ENCODE measurements at places on chromosomes 2 and 18. TPM values are rescaled to one million over a fixed set of nuclear protein-coding genes. Genes with fewer than 3 reads are reported as not detected.

- peaks cover 14% of the 10 kb centered on the region for H3K4me1 ChIP-seq
- H3K4me3 ChIP-seq, result no peak overlapping the region
- peak overlapping the region; percentile 45 for H3K27ac ChIP-seq
- H3K36me3 ChIP-seq, result peaks cover 3% of the 10 kb centered on the region
- no peaks in the 10 kb centered on the region for H3K27me3 ChIP-seq
These were observed 118.1 kb upstream of the EPAS1 start for GRCh38 chr2:46179037-46179621.

GRCh38 chr18:28112056-28112470 lies 64.9 kb downstream of the CDH2 start:
- H3K27ac ChIP-seq, result no peak overlapping the region
- no peak overlapping the region for H3K4me3 ChIP-seq
- H3K4me1 ChIP-seq, result no peaks in the 10 kb centered on the region
- H3K27me3 ChIP-seq, result no peaks in the 10 kb centered on the region

GRCh38 chr2:133956434-133956935 lies 297.4 kb upstream of the MGAT5 start:
- H3K36me3 ChIP-seq, result peaks cover 2% of the 10 kb centered on the region
- no peak for DNase-seq
- no peak overlapping the region for H3K4me3 ChIP-seq
- H3K27me3 ChIP-seq, result peaks cover 54% of the 10 kb centered on the region

DNA sequence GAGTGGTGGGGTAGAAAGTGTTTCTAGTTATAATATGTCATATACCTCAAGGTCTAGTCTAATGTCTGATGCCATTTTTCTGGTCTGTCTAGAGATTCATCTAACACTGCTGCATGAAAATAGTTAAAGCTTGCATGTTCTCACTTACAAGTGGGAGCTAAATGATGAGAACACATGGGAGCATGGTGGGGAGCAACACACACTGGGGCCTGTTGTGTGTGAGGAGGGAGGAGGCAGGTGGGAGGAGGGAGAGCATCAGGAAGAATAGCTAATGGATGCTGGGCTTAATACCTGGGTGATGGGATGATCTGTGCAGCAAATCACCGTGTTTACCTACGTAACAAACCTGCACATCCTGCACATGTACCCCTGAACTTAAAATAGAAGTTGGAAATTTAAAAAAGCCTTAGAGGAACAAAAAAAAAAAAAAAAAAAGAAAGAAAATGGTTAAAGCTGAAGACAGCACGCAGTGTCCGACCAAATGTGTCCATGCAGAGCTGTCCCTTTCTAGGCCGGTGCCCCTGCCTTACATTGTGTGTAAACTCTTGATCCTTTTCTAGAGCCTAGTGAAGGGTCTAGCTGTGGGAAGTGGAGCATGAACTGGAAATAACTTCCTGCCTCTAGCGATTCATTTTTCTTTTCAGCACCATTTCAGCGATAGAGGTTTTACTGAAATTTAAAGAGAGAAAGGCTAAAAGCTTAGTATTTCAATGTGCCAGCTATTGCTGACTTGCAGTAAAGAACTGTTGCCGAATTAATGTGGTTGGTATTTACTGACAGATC lies 94.0 kb downstream of the FMNL2 start:
- no peak overlapping the region for H3K27ac ChIP-seq
- no peak for DNase-seq
- H3K4me1 ChIP-seq, result no peaks in the 10 kb centered on the region
- H3K36me3 ChIP-seq, result no peaks in the 10 kb centered on the region

DNA sequence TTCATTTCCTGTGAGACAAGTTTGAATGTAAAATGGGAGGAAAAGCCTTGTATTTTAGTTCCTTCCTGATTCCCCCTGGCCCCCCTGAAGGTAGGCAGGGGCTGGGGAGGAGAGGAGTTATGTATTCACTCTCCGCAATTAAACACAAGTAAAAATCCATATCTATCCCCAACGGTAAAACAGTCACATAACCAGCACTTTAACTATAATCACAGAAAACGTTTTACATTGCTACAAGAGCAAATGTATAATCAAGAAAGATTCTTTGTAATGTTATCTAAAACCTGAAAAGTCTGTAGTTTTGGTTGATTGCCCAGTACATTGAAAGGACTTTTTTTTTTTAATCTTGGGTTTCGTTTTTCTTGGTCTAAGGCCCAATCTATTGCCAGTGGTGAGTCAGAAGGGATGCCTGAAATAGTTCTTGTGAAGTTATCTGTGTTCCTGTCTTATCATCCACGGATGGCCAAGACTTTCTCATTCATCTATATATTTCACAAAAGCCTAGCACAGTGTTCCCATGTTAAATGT lies 34.5 kb upstream of the CCNYL1 start:
- H3K4me1 ChIP-seq, result no peaks in the 10 kb centered on the region
- H3K27me3 ChIP-seq, result peaks cover 26% of the 10 kb centered on the region
- no peak overlapping the region for H3K4me3 ChIP-seq
- peaks cover 3% of the 10 kb centered on the region for H3K36me3 ChIP-seq
- no peak for DNase-seq

- DNase-seq, result no peak
- H3K4me1 ChIP-seq, result peaks cover 39% of the 10 kb centered on the region
- H3K27ac ChIP-seq, result peak overlapping the region; percentile 96
- H3K36me3 ChIP-seq, result peaks cover 30% of the 10 kb centered on the region
These were observed 8.3 kb downstream of the ATG16L1 start for GRCh38 chr2:233259730-233260129.

DNA sequence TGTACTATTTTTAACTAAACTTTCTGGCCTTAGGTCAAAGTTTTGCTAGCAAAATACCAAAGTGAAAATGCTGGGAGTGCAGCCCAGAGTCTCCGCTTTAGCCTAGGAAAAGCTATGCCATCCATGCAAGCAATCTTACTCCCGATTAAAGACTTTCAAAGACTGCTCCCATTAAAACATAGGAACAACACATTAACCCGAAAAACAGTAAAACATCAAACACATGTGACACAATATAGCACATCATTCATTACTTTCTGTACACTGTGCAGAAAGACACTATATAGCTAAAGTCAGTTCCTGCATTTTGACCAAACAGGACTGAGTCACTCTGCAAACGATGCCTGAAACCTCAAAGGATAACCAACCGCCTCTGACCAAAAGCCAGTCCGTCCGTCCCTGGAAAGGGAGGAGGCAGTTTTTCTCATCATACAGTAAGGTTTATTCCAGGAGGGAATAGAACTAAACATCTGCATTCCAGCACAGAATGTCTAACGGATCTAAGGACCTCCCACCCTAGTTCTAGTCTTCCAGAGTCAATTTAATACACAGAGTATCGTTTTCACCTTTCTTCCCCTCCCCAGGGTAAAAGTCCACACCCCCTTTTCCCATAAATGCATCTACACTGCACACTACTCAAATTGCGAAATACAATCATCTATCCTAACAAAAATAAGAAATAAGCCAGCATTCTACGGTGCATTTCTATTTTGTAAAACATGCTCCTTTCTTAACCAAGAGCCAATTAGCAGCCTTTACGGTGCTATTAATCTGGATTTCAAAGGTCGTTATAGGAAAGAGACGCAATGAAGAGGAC lies 1.7 kb downstream of the ROCK2 start:
- no peak for DNase-seq
- peaks cover 2% of the 10 kb centered on the region for H3K36me3 ChIP-seq
- H3K4me1 ChIP-seq, result peaks cover 22% of the 10 kb centered on the region
- H3K27me3 ChIP-seq, result no peaks in the 10 kb centered on the region
- peak overlapping the region; percentile 91 for H3K27ac ChIP-seq
- H3K4me3 ChIP-seq, result peak overlapping the region; percentile 99

DNA sequence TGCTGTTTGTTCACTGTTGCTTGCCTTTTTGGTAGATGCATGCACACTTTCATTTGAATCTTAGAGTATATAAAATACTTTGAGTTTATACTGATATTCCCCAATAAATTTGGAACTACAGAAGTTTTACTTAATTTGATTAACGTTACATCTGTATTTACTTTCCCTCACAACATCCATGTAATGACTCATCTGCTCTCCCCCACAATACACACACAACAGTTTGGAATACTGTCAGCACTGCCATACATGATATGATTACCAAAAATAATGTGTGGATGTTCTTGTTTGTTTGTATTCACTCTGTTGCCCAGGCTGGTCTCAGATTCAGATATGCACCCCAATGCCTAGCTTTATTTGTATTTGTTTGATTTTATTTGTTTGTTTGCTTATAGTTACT lies 144.2 kb downstream of the WDR7 start:
- H3K27ac ChIP-seq, result no peak overlapping the region
- H3K4me1 ChIP-seq, result peaks cover 2% of the 10 kb centered on the region
- no peak for DNase-seq
- no peaks in the 10 kb centered on the region for H3K27me3 ChIP-seq

DNA sequence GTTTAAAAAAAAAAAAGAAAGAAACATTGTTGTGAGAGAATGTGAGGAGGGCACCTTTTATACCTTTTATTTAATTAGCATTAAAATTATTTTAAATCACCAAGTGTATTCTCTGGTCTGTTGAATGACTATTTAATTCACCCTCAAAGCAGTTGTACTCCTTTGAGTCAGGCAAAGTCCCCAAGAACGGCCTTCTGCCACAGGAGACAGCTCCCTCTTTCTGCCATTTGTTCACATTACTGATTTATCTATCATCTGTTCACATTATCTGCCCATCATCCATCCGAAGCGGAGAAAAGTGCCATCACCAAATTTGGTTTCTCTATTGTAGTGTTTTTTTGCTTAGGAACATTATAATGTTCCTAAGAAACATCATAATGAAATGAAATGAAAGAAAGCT lies 240.7 kb upstream of the DPP10 start:
- peaks cover 26% of the 10 kb centered on the region for H3K27me3 ChIP-seq
- no peaks in the 10 kb centered on the region for H3K4me1 ChIP-seq
- H3K4me3 ChIP-seq, result no peak overlapping the region

DNA sequence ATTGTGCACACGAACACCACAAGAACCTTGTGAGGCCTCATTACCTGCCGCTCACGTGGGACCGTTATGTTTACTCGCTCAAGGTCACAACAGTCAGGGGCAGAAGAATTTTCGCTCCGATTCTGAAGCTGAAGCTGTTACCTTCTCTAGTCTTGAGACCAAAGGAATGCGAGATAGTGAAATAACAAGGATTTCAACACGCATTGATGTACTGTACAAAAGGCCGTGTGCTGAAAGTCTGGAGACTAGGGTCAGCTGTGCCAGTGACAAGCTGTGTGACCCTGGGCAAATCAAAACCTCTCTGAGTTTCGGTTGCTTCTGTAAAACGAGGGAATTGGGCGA lies 583 bp downstream of the NEMP2 start:
- DNase-seq, result peak; percentile 32
- H3K36me3 ChIP-seq, result no peaks in the 10 kb centered on the region
- H3K27me3 ChIP-seq, result no peaks in the 10 kb centered on the region
- H3K27ac ChIP-seq, result peak overlapping the region; percentile 98
- peak overlapping the region; percentile 96 for H3K4me3 ChIP-seq
- peaks cover 28% of the 10 kb centered on the region for H3K4me1 ChIP-seq

DNA sequence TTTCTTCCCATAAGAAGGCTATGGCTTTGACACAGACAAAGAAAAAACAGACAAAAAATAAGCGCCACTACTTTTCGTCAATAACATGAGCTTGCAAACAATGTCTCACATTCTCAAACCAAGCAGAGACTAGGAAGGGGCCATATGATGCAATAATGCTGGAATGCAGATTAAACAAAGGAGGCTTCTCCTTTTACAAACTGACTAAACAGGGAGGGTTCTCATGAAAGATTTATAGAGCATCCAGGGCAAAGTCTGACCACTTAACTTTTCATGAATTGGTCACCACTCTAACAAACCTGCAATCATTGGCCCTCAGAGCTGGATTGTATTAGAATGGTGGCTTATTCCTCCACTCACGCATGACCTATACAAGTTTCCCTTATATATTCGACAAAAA lies 663.3 kb upstream of the CHAC2 start:
- H3K36me3 ChIP-seq, result peaks cover 2% of the 10 kb centered on the region
- H3K27ac ChIP-seq, result no peak overlapping the region
- H3K27me3 ChIP-seq, result no peaks in the 10 kb centered on the region
- no peak overlapping the region for H3K4me3 ChIP-seq
- H3K4me1 ChIP-seq, result peaks cover 2% of the 10 kb centered on the region

GRCh38 chr18:67730886-67731285 lies 214.4 kb upstream of the DSEL start:
- no peaks in the 10 kb centered on the region for H3K36me3 ChIP-seq
- H3K27me3 ChIP-seq, result no peaks in the 10 kb centered on the region
- no peak for DNase-seq
- H3K4me3 ChIP-seq, result no peak overlapping the region
- no peaks in the 10 kb centered on the region for H3K4me1 ChIP-seq

The C2orf66 gene
- total RNA-seq, result not detected

The CD207 gene
- total RNA-seq, result not detected

The DBI gene
- 39.3 TPM for total RNA-seq

The TUBB8B gene
- total RNA-seq, result not detected

The RSAD2 gene
- total RNA-seq, result 4.1 TPM

The BOLL gene
- not detected for total RNA-seq

The LIMS3 gene
- total RNA-seq, result 1.3 TPM

Data from T-helper 17 cell (primary cell).